ENCODE measurements at places on chromosomes 2 and 18.

DNA sequence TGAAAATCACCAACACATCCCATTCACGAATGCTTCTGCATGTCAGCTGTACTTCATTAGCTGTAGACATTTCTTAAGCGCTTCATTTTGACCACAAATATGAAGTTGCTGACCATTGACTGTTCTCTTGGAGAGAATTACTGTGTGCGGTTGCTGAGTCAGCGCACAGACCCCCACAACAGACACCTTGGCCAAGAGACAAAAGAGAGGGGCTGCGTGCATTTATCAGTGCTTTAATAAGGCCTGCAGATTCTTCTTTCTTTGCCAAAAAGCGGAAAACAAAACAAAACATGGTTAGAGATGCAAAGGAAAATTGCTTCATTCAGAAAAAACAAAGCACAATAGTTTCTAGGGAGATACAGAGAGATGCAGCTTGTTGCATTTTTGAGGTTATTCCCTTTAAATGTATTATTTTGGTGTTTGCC is 174.7 kb downstream of the ACKR3 start:
- DNase-seq: no peak

GRCh38 chr2:156339865-156340264 is 7.3 kb upstream of the NR4A2 start:
- no peak for DNase-seq

DNA sequence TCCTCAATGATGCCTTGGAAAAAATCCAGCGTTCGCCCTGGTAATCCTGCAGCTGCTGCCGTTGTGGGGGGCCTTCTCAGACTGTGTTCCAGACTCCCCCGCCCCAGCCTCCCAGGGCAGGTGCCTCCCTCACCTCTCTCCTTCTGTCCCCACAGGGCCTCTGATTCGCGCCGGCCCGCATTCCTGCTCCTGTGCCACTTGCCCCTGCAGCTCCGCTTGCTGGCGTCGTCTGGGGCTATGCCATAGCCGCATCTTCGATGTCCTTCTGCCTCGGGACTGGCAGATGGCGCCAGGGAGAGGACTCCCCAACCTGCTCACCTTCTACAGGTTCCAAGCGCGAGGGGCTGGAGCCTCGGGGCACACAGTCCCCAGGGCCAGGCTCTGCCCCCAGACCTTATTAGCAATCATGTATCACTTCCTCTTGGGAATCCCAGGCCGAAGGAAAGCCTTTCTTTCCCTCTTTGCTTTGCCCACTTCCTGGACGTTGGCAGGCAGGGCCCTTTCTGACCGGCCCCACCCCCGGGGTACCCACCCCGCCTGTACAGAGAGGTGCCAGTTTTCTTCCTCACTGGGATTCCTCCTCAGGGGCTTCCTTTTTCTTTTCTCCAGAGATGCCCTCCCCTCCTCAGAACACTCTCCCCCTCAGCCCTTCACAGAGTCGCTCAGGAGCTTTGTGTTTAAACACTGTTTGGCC is 4.4 kb downstream of the SPATA3 start:
- no peak for DNase-seq

GRCh38 chr2:197613509-197613987 is 61.8 kb downstream of the RFTN2 start:
- DNase-seq: no peak

DNA sequence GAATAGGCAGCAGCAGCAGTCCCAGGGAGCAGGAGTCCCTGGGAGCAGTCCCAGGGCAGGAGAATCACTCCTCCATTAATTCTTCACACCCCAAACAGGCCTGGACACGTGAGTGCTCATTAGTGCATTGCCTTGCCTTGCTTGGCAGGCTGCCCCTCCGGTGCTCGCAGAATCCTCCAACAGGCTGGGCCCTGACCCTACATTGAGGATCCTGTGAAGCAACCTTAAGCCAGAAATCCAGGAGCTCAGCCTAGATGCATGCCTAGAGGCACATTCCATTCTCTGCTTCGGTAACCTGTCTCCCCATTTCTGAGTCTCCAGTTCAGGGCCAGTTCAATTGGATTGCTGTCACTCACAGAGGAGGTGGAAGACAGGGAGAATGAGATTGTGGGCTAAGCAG is 97.4 kb upstream of the LRATD1 start:
- no peak for DNase-seq

DNA sequence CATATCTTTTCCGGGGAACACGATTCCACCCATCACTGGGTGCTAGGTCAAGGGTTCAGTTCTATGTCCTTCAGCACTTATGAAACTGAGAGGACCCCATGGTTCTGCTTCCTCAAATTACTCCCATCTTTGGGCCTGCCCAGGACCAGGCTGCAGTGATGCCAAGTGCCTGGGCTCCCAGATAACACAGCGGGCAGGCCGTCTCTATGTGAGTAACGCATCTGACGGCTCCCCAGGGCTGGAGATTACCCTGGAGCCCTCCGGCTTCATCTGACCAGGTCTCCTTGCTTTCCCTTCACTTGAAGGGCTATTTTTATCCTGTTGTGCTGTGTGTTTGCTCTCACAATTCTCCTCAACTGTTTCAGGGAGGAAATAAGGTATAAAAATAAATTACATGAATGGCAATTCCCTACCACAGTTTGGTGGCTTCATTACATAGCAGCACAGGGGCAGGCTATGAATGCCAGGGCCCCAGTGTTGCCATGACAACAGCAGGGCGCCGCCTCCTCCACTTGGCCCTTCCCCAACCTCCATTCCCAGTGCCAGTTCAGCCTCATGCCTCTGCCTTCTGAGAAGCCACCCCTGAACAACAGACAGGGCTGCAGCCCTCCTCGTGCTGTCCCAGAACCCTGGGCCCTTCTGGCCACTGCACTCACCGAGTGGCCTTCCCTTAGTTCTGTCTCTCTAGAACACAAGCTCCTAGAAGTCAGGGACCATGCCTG is 25.4 kb upstream of the TMEM131 start:
- DNase-seq: peak; percentile 29

- no peak for DNase-seq
Measured at GRCh38 chr2:216242365-216242764, 129.9 kb downstream of the MARCHF4 start.

GRCh38 chr2:1929962-1930361 is 185.6 kb upstream of the PXDN start:
- no peak for DNase-seq

- DNase-seq: no peak
Measured at GRCh38 chr18:8962855-8963635, 139.5 kb upstream of the NDUFV2 start.

DNA sequence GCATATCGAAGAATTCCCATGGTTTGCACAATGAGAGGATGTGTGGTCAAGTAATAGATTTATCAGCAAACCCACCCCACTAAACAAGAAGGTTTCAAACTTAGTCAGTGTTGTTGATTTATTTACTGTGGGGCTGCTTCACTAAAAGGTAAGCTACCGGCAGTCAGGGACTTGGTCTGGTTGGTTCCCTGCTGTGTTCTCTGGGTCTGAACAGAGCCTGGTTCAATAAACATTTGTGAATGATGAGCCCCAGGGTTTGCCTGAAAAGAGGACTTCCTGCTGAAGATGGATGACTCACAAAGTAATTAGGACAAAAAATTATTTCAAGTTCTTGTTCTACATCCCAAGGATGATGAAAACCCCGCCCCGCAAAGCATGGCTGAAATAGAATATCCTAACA is 108.3 kb downstream of the SPP2 start:
- DNase-seq: no peak
